Non-pigmented ciliary epithelial cell (primary cell): ENCODE measurements at places on chromosomes 1 and 21.

DNA sequence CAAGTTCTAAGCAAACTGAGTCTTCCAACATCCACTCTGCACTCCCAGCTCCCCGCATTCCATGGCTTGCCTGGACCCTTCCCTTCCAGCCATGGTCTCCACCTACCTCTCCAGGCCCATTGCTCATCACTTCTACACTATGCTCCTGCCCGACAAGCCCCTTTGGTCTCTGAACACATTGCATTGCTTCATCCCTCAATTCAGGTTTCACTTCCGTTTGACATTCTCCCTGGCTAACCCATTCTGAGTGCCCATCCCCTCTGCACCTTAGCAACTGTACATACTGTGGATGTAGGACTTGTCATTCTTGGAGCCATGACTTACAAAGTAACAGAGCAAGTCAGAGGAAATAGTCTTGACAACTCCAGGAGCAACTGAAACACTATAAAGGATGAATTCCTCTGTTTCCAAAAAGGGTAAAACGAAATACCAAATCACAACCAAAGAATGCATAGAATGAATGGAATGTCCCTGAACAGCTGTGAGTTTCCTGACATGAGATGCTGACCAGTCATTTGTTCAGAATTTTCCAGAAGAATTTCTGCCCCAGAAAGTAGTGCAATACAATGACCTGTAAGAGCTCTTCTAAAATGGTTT, 66.7 kb downstream of the KCNJ6 start:
- peak; percentile 67 for DNase-seq

GRCh38 chr1:13930151-13930550, 230.2 kb downstream of the PRDM2 start:
- no peak for DNase-seq

GRCh38 chr21:26773058-26773457, 72.2 kb downstream of the ADAMTS1 start:
- no peak for DNase-seq

- peak; percentile 23 for DNase-seq
Measured at GRCh38 chr1:116064616-116065015, 46.6 kb upstream of the MAB21L3 start.

- no peak for DNase-seq
Measured at GRCh38 chr1:46345281-46345680, 4.7 kb downstream of the NSUN4 start.

DNA sequence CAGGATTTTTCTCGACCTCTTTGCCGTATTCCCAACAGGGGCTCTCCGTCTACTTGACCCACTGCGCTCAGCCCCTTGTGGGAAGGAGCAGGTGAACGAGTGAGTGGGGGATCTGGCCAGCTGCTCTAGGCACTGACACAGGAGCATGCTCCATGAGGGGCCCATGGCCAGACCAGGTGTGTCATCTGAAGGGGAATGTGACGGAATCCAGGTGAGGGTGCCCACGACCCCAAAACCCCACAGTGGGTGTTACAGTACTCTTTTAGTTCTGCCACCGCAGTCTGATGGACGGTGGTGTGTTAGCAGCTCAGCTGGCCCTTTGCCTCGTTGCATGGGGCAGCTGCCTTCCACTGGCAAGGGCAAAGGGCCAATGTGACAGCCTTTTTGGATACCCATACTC, 601.4 kb upstream of the NCAM2 start:
- DNase-seq, result no peak

DNA sequence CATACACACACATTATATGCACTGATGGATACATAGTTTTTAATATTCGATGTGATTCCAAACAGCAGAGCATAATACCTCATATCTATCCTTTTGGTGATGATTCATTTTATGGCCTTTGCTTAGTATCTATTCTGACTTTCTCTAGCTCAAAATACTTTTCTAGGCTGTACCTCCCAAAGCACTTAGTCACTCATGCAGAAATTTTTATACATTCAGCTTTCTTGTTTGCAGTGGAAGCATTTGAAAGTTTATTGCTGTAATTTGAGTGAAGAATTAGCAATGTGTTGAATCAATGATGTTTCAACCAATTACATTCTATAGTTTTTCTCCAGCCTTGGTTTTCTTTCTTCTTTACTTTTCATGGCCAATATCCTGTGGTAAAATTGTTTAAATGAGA, 66.7 kb downstream of the LBR start:
- DNase-seq, result no peak

DNA sequence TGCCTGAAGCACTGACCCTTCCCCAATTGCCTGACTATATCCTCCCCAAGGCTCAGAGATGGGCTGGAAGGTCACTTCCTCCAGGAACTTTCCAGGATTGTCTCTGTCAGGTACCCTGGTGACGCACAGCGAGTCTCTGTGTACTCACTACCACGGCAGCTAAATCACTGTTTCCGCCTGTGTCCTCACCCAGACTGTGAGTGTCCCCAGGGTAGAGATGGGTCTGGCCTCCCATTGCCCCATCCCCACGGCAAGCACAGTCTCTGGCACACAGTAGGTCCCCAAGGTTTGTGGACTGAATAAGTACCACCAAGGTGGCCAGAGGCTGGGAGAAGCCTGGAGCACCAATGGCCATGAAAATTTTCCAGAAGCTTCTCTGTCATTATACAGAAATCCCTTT, 93.8 kb upstream of the RUNX3 start:
- no peak for DNase-seq

DNA sequence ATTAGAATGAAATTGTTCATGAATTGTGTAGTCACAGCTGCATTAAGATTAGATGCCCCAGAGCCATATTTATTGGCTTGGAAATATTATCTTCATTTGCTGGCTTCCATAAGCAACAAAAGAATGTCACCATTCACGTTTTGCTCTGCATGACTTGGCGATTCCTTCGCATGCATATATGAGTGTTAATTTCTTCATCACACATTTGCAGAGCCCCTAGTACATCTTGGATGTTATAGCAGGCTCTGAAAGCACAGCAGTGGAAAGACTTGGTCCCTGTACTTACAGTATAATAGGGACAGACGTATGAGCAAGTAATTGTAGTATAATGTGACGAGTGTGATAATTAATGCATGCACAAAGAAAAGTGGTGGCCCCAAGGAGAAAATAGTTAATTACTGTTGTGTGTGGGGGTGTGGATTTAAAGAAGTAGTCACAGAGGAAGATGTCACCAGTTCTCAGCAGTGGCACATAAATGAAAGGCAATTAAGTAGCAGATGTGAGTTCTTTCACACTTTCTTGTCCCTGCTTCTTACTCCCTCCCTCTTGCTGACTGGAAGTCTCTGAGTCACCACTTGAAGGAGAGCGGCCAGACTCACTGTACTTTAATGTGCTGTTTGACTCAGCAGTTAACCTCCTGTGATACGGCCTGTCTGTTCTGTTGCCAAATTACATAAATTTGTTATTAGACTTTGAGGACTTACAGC, 21.0 kb downstream of the S100A10 start:
- DNase-seq, result peak; percentile 72
